GM23248 (cell line): ENCODE measurements at places on chromosomes 16 and 17. TPM values are rescaled to one million over a fixed set of nuclear protein-coding genes. Genes with fewer than 3 reads are reported as not detected.

- no peak overlapping the region for H3K27ac ChIP-seq
- no peaks in the 10 kb centered on the region for H3K4me1 ChIP-seq
- no peaks in the 10 kb centered on the region for H3K36me3 ChIP-seq
- no peak overlapping the region for H3K4me3 ChIP-seq
- peak; percentile 36 for DNase-seq
Measured at GRCh38 chr17:19573075-19573474, 39.4 kb downstream of the SLC47A1 start.

DNA sequence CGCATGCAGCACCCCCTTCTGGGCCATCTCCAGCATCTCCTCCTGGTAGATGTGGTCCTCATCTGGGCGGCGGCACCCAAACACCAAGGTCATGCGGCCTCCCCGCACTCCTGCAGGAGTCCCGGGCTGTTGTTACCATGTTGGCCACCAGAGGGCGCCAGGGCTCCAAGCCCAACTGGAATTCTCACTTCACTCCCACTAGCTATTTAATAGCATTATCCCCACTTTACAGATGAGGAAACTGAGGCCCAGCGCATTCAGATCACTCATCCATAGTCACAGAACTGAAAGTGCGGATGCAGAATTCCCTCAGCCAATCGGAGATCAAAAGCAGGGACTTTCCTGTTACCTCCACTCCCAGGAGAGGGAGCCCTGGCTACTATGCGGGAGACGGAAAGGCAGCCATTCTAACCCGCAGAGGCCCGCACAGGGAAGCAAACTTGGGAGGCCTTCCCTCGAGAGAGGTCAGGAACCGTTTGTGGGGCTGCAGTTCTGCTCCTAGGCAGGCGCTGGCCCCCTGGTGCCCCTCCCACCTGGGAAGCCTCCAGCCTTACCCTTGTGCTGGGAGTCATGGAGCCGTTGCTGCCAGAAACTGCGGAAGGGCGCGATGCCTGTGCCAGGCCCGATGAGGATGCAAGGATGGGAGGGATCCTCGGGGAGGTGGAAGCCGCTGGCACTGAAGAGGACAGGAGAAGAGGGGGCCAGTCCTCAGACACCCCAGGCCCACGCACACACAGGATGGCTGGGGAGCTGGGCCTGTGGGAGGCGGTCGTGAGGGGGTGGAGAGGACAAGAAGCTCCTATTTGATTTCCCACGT is 40.1 kb downstream of the NOS2 start:
- H3K27me3 ChIP-seq, result no peaks in the 10 kb centered on the region
- no peak overlapping the region for H3K4me3 ChIP-seq
- H3K4me1 ChIP-seq, result no peaks in the 10 kb centered on the region
- DNase-seq, result peak; percentile 56
- H3K36me3 ChIP-seq, result no peaks in the 10 kb centered on the region

ZNF688 gene
- 10.4 and 33.0 TPM in 2 replicates for total RNA-seq

FOXJ1 gene
- total RNA-seq, result not detected in 2 replicates

DNA sequence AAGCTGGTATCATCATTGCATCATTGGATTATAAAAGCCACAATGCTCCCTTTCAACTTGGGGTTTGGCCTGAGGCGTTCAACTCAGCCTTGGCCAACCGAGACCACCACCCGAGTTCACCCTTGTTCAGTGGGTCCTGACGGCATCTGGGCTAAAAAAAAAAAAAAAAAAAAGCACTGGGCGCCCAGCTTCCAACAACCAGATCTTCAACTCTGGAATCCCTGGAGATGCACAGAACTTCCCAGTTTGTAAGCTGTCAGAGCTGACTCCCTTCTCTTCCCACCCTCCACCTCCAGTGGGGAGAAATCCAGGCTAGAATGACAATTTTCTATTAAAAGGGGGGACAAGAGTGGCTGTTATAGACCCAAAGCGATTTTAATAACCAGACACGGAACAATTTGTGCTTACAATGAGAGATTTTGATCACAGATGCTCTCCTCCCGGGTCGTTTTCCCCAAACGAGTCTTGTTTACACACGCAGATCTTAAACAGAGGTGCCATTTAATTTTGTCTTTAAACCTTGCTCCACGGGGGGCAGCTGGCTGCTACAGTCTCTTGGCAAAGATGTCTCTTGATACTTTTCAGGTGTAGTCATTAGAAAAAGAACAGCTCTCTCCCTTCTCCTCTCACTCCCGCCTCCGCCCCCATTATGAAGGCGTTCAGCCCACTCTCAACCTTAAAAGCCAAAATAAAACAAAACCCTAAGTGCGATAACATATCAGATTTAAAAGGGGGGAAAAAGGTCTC is 26.9 kb downstream of the GPRC5B start:
- H3K4me1 ChIP-seq, result no peaks in the 10 kb centered on the region
- DNase-seq, result no peak
- no peak overlapping the region for H3K27ac ChIP-seq
- H3K4me3 ChIP-seq, result no peak overlapping the region
- no peaks in the 10 kb centered on the region for H3K36me3 ChIP-seq

- DNase-seq, result peak; percentile 85
- H3K27ac ChIP-seq, result peak overlapping the region; percentile 63
- H3K27me3 ChIP-seq, result no peaks in the 10 kb centered on the region
Measured at GRCh38 chr16:21301168-21301894, 23.2 kb upstream of the CRYM start.

AURKB gene
- total RNA-seq, result 9.4 and 18.4 TPM in 2 replicates

DNA sequence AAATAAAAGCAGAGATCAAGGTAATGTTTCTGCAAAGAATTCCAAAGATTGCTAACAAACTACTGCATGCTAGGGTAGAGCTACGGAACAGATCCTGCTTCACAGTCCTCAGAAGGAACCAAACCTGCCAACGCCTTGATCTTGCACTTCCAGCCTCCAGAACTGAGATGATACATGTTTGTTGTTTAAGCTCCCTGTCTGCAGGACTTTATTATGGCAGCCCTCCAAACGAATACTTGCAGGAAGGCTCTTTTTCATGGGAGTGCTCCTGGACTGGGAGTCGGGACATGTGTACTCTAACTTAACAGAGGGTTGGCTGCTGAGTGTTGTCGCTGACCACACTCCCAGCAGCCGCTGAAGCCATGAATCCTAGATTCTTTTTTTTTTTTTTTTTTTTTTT is 808.8 kb upstream of the EEF2KMT start:
- no peak overlapping the region for H3K4me3 ChIP-seq
- H3K36me3 ChIP-seq, result no peaks in the 10 kb centered on the region
- H3K27ac ChIP-seq, result no peak overlapping the region
- no peak for DNase-seq
- H3K4me1 ChIP-seq, result no peaks in the 10 kb centered on the region

DNA sequence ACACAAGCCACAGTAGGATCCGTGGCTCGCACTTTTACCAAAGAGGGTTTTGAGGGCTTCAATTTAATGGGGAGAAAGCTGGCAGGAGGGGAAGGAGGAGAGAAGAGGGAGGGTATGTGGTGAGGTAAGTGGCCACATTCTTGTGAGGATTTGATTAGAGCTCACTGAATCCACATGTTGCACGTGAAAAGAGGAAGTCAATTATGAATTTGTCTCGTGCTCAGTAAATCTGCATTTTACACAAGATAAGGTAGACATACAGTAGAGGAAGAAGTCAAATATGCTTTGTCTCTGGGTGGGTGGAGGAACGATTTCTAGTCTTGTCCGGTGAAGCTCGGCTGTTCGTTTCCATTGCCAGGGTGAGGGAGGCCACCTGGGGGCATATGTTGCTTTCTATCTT is 862 bp downstream of the ZNF232 start:
- no peaks in the 10 kb centered on the region for H3K4me1 ChIP-seq
- H3K27ac ChIP-seq, result no peak overlapping the region
- peaks cover 3% of the 10 kb centered on the region; the same call in 1 of the 2 replicates for H3K27me3 ChIP-seq

- DNase-seq, result no peak
- H3K27me3 ChIP-seq, result no peaks in the 10 kb centered on the region; the same call in 1 of the 2 replicates
- H3K4me1 ChIP-seq, result no peaks in the 10 kb centered on the region
- H3K4me3 ChIP-seq, result no peak overlapping the region
Measured at GRCh38 chr16:89039756-89040155, 53.9 kb upstream of the ACSF3 start.

DNA sequence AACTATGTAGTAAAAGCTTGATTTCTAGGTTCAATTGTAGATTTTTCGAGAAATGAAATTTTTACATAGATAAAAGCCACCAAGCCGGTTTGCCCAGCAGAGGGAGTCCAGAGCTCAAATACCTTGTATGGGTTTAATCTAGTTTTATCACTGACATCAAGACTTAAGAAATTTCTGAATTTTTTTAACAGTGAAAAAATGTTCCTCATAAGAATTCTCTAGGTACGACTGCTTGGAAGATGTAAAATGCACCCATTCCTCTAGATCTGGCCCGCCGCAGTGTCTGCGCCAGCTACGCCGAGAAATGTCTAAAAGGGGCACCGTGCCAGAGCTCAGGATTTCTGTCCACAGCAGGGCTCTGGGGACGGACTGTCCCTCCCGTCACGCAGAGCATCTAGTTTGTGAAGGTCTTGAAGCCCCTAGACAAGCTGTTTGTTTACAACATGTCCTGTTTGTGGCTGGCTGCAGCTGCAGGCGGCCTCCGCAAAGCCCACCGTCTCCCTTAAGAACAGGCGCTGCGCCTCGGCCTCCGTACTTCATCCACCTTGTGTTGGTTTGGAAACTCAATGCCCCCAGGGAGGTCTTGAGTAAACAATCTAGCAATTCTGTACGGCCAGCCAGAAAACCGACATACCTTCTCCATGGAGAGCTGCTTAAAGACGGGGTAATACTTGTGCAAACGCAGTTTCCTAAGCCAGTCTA is 24.8 kb downstream of the MAP1LC3B start:
- H3K4me3 ChIP-seq, result no peak overlapping the region
- H3K36me3 ChIP-seq, result peaks cover 21% of the 10 kb centered on the region
- no peaks in the 10 kb centered on the region for H3K4me1 ChIP-seq
- H3K27ac ChIP-seq, result no peak overlapping the region
- DNase-seq, result peak; percentile 75
- H3K27me3 ChIP-seq, result no peaks in the 10 kb centered on the region

GRCh38 chr17:64441772-64442540 is 7.0 kb upstream of the MILR1 start:
- H3K27ac ChIP-seq, result no peak overlapping the region
- DNase-seq, result peak; percentile 15
- H3K4me3 ChIP-seq, result no peak overlapping the region

DNA sequence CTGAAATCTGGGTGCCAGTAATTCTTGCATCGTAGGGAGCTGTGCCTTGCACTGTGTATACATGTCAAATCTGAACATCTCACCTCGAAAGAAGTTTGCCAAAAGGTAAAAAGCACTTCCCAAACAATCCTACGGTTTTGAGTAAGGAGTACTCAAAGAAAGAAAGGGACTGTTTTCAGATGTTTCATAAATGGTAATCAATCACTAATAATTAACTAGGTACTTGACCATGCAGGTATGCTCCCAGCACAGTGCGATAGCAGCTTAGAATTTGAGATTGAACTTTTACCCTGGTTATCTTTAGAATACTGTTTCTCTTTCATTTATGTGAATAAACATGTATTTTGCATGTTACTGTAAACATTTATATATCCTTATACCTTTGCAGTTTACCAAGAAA is 39.0 kb downstream of the PRKCA start:
- no peak overlapping the region for H3K27ac ChIP-seq
- no peak overlapping the region for H3K4me3 ChIP-seq
- no peaks in the 10 kb centered on the region for H3K4me1 ChIP-seq
- H3K27me3 ChIP-seq, result no peaks in the 10 kb centered on the region
- no peaks in the 10 kb centered on the region for H3K36me3 ChIP-seq
- no peak for DNase-seq

GRCh38 chr16:318628-319027 is 33.9 kb downstream of the AXIN1 start:
- no peak overlapping the region for H3K4me3 ChIP-seq
- H3K27me3 ChIP-seq, result no peaks in the 10 kb centered on the region
- no peak for DNase-seq

DNA sequence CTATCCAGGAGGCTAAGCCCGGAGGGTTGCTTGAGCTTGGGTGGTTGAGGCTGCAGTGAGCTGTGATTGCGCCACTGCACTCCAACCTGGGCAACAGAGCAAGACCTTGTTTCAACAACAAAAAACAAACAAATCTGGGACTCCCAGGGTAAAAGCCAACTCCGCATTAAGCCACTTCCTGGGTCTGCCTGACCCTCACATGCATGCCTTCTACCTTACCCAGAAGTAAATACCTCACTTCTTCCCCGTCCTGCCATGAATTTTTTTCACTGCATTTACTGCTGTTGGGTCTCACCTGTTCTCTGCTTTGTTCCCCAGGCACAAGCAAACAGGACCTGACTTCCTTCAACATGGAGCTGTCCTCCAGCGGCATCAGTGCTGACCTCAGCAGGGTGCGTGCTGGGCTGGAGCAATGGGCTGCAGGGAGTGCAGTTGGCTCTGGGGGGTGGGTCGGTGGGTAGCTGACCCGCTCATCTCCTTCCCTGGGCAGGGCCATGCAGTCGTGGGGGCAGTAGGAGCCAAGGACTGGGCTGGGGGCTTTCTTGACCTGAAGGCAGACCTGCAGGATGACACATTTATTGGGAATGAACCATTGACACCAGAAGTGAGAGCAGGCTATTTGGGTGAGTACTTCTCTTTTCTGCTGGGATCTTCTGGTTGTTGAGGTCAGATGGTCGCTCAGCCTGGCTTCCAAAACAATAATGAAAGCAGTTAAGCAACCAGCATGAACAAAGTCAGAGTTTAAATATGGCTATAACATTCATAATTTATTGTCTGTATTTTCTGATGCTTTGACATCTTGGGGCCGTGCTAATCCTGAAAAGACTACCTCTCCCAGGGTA is 16.4 kb downstream of the ITGAL start:
- H3K27me3 ChIP-seq, result no peaks in the 10 kb centered on the region; the same call in 1 of the 2 replicates
- no peaks in the 10 kb centered on the region for H3K36me3 ChIP-seq
- no peak for DNase-seq
- no peak overlapping the region for H3K27ac ChIP-seq
- 0 out of 2 replicates have a peak, but pooled peaks cover 7% of the 10 kb centered on the region for H3K4me1 ChIP-seq

DNA sequence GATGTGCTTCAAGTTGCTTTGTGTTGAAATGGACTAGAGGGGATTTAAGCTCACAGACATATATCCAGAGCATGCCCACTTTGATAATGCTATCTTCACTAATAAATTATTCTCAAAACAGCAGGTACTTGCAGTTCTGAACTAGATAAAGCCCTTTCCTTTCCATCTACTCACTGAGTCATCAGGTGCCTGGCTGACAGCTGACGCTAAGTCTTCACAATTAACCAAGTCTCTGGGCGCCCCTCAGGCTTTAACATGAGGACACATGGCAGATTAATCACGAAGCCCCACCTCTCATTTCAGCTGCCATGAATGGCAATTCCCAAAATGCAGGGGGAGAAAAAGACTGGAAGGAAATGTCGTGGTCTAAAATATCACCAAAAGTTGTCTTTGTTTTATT is 29.5 kb upstream of the CRISPLD2 start:
- no peak overlapping the region for H3K4me3 ChIP-seq
- no peaks in the 10 kb centered on the region for H3K27me3 ChIP-seq
- H3K4me1 ChIP-seq, result peaks cover 20% of the 10 kb centered on the region
- no peaks in the 10 kb centered on the region for H3K36me3 ChIP-seq
- no peak overlapping the region for H3K27ac ChIP-seq
- no peak for DNase-seq

DNA sequence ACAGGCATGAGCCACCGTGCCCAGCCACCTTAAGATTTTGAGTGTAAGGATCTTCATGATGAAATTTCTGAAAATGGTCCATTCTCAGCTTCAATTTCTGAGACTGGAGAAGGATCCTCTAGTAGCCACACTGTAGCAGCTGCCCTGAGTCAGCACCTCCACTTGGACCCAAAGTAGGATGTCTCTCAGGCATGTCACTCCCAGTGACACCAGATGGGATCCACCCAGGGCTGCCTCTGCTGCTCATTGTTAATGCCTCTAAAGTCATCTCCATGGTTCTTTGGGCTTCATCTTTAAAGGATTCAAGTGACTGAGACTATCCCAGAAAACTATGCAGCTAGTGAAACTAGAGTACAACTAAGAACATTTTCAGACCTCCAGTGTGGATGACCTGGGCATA is 7.9 kb downstream of the PLD6 start:
- H3K27ac ChIP-seq, result no peak overlapping the region
- H3K4me1 ChIP-seq, result no peaks in the 10 kb centered on the region
- no peaks in the 10 kb centered on the region for H3K36me3 ChIP-seq
- no peaks in the 10 kb centered on the region for H3K27me3 ChIP-seq
- peak; percentile 26 for DNase-seq
